ENCODE measurements at places on chromosomes 1 and 21.

DNA sequence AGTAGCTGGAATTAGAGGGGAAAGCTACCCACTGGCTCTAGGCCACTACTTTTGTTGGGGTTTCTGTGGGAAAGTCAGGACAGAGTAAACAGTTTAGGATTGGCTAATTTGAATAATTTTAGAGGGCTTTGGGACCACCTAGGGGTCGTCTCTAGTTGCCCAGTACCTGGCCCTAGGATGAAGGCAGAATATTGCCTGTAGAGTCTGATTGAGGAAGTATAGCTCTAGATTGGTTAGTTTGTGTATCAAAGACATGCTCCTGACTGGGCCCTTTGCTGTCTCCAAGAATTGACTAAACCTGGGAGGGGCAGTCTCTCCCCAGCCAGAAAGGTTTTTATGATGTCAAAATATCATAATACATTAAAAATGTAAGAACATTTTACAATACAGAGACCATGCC lies 142.0 kb downstream of the POU2F1 start:
- no peak for DNase-seq

DNA sequence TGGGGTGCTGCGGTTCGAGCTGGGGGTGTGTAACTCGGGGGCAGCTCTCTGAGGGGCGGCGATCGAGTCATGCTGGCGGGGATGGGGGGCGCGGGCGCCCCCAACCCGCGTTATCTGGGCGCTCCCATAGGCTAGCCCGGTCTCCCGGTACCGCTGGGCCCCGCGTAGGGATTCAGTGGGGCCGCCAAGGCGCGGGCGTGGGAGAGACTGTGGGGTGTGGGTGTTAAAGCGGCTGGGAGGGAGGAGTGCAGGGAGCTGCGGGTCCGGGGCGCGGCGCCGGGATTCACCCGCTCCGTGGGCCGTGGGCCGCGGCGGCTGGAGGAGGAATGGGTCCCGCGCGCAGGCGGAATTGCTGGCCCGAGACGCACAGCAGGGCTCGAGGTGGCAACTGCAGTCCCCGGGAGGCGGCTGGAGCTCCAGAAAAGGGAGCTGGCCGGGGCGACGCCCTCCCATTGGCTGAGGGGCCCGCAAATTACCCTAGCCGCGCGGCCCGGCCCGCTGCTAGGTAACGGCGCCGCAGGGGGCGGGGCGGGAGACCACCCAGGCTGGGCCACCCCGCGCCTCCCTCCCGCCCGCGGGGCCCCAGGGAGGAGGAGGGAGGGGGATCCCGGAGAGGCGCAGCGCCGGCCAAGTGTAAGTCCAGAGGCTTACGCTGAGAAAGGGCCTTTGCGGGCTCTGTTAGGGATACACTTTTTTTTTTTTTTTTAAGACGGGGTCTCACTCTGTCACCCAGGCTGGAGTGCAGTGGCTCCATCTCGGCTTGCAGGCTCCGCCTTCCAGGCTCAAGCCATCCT lies at the start of gene PTCH2:
Gene PTCH2, minus strand, starts transcription at position 392 of the 794 bp plus-strand sequence. Its CDS starts 321 bp downstream, at position 71.
- no peak for DNase-seq

GRCh38 chr1:198463709-198464108 lies 76.8 kb downstream of the ATP6V1G3 start:
- DNase-seq: no peak

GRCh38 chr1:112061901-112062320 lies 72.4 kb upstream of the KCND3 start:
- DNase-seq: no peak

GRCh38 chr1:204294357-204294756 lies 65.4 kb downstream of the PLEKHA6 start:
- DNase-seq: no peak

DNA sequence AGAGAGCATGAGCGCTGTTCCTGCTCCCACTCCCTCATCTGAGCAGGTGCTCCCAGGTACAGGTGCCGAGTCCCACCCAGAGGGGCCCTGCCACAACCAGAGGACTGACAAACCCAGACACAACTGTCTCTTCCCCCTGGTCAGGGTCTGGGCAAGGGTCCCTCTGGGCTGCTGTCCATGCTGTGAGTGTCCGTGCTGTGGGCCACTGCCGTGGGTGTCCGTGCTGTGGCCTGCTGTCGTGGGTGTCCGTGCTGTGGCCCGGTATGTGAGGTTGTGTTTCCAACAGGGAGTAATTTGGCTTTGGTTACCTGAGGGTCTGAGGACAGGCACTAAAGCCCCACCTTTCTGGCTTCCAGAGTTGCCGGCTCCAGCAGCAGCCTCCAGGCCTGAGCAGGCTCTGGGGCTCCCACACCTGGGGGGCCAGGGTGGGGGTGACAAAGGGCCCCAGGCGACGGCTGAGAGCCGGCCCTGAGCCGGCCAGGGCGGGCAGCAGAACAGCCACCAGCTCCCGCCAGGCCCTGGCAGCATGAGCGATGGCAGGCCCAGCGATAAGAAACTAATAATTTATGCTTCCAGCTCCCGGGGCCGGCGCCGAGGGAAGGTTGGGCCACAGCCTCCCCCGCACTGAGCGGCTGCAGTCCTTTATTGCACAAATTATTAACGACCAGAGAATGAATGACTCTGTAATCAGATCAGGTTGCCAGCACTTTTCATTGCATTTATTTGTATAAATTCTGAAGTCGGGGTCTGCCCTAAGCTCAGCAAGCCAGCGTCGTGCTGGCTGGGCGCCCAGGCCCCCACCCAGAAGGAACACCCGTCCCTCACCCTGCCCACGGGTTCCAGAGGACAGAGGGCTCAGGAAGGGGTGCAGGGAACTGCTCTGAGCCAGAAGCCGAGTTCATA lies 7.3 kb upstream of the SAMD11 start:
- no peak for DNase-seq

- no peak for DNase-seq
These were observed 13.9 kb downstream of the CELSR2 start for GRCh38 chr1:109263234-109263596.

DNA sequence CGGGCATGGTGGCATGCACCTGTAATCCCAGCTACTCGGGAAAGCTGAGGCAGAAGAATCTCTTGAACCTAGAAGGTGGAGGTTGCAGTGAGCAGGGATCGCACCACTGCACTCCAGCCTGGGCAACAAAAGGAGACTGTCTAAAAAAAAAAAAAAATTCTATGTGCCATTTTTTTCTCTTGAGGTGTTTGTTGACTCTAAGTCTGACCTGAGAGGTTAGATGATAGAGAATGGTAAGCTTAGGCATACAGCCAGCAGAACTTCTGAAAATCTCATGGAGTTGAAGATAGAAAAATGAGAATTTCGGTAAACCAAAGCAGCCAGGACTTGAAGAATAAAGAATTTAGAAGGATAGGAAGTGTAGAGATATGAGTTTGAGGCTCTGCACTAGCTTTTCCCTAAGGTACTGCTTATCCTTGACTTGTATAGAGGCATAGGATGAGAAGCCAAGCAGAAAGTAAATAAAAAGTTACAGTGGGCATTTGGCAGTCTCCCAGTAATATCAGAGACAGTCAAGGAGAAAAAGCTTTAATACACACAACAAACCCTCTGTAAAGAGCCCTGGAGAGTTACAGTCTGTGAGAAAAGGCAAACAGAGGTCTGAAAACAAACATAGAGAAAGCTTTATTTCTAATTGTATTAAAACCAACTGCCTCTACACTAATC lies 24.3 kb downstream of the F13B start:
- no peak for DNase-seq

- no peak for DNase-seq
These were observed 221.7 kb downstream of the C1orf94 start for GRCh38 chr1:34398241-34398915.

DNA sequence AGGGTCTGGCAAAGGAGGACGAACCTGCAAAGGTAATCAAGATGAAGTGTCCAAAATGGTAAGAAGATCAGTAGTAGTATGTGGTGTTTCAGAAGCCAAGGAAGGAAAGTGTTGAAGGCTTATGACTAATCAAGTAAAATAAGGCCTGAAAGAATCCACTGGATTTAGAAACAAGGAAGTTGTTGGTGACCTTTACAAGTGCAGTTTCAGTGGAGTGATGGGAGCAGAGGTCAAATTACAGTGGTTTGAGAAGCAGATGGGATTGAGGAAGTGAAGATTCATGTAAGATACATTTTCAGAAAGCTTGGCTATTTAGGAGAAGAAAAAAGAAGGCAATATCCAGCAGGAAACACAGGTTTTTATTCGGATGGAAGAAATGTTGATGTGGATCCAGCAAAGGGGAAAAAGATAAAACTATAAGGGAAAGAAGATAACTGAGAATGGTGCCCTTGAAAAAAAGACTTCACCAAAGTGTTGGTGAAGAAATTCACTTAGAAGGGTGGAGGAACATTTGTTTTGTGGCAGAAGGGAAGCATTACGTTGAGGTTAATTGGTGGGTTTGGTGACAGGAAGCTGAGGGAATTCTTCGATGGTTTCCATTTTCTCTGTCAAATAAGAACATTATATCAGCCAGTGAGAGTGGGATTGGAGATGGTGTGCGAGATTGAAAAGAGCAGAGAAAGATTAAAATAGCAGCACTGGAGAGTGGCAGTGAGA lies 2.1 kb downstream of the ARMH1 start:
- DNase-seq: no peak

DNA sequence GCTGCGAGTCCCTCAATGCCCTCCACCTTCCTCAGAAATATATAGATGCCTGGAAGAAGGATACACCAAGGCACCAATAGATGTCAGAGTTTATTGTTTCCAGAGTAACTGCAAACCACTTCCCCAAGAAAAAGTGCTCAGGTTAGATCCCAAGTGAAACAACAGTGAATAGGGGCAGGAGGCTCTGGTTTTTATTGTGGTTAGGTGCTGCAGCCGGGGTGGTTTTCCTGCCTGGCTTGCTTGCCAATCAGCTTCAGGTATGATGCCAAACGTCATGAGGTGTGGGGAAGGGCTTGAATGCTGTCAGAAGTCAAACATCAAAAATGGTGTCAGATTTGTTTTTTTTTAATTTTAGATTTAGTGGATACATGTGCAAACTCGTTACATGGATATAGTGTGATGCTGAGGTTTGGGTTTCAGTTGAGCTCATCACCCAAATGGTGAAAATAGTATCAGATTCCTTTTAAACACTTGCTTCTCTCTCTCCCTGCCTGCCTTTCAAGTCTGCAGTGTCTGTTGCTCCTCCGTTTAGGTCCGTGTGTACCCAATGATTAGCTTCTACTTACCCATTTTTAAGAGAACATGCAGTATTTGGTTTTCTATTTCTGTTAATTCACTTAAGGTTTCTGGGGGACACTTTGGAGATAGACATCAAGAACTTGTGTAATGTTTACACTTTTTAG lies 1317.0 kb downstream of the MRPL39 start:
- peak; percentile 4 for DNase-seq

DNA sequence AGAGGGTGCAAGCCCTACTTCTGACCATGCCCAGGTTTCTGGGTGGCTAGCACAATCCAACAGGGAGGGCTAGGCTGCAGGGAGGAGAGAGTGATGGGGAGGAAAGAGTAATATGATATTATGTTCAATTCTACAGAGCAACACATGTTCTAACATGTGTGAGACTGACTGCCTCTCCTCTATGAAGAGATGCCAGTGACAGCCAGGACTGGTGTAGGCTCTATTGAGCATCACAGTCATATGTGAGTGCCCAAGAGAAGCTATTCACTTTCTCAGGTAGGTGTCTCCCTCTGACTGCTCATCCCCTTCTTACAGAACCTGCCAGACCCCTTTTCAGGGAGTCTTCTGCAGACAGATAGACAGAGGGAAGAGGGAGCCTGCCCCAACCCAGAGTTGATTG lies 446.1 kb downstream of the SIPA1L2 start:
- DNase-seq: no peak

- DNase-seq: no peak
These were observed 33.0 kb downstream of the HUNK start for GRCh38 chr21:31905503-31906451.

DNA sequence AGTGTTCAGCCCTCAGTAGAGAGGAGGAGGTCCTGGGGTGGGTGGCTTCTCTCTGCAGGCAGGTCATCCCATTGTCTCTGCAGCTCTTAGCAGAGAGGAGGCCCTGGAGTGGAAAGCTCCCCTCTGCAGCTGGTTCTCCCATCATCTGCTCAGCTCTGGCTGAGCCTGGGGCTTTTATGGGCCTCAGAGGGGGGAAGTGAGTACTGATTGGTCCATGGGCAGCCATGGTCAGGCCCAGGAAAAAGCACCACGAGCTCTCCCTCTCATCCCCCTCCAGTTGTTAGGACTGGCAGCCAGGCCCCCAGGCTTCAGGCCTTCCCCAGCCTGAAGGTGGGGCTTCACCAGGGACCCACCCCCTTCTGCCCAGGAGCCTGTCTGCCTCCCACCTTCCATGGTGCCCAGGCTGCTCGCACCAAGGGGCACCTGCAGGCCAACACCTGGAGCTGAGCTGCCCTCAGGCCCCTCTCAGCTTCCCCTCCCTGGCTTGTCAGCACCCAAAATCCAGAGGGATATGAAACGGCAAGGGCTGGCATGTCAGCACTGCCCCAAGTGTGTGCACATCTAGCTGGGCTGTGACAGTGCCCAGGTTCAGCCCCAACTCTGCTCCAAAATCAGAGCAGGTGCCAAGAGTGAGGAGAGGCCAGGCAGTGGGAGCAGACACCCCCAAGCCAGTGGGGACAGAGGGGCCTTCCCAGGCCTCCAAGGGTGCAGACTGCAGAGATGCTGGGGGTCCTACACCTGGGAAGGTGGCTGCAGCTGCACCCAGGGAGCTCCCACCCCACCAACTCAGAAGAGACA lies 449.0 kb downstream of the MATN1 start:
- DNase-seq: no peak

GRCh38 chr1:30768830-30769718 lies 11.5 kb upstream of the LAPTM5 start:
- no peak for DNase-seq

GRCh38 chr21:40080385-40080784 lies 213.1 kb downstream of the PCP4 start:
- no peak for DNase-seq

- no peak for DNase-seq
These were observed 341.9 kb downstream of the PTBP2 start for GRCh38 chr1:97063532-97063931.

DNA sequence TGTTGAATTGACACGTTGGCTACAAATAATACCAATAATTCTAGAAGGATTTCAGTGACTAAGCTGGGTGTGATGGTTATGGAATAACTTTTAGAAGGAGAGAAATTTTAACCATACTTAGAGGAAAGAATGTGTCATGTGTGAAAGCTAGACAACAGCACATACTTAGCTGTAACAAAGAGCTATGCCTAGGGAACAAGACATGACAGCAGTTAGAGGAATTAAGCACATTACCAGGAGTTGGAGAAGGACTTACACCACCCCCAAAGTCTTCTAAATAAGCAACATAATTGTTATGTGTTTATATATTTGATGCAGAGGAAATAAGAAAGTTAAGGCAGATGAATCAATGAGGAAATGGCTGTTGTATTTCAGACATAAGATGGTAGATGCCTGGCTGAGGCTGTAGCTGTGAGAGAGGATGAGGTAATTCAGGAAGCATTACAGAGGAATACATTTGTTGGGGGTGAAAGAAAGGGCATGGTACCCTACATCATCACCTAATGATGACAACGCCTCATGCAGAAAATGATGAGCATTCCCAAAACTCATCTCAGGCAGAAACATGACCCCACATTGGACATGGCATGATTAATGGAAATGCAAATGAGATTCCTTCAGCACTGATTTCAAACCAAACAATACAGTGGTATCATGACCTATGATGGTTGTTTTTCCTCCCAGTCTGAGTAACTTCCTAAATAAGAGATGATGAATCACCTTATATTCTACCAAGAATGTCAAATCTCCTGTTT lies 211.5 kb downstream of the LHX8 start:
- no peak for DNase-seq

- no peak for DNase-seq
These were observed 16.4 kb downstream of the ATP5PO start for GRCh38 chr21:33899199-33899598.

- DNase-seq: no peak
These were observed 140.4 kb downstream of the COP1 start for GRCh38 chr1:176066709-176067108.

All from stimulated activated CD4-positive, alpha-beta T cell treated with anti-CD3 and anti-CD28 coated beads, TNF-alpha, amount 100 ng/mL, for 48 hours (primary cell).